ENCODE measurements at places on chromosomes 5 and 9.

GRCh38 chr5:68134033-68134668 lies 81.4 kb upstream of the PIK3R1 start:
- no peak for ATAC-seq

DNA sequence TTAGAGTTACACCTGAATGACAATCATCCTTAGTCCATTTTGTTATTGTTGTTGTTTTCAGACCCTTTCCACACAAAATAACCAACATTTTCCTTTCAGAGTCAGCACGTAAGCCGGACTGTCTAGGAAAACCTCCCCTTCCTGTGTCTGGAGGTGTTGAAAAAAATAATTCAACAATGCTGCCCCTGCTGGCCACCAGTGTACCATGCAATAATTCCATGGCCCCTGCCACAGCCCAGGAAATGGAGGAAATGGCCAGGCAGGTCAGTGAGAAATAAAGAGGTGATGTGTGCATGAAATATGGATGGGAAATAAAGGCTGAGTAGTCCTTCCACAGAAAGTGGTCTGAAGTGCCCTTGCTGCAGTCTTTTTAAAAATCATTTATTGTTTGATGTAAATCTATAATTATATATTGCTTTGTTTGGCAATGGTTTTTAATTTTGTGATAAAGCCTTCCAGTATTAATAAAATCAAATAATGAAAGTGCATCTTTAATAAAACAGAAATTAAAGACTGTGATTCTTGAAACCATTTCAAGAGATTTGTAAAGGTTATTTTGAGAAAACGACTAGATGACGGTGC lies 152.8 kb upstream of the PAPPA start:
- no peak for ATAC-seq

- ATAC-seq, result peak; percentile 9
Observed at GRCh38 chr9:14992516-14992915, 82.3 kb upstream of the FREM1 start.

- no peak for ATAC-seq
Observed at GRCh38 chr9:106467865-106468164, 395.2 kb upstream of the ZNF462 start.

DNA sequence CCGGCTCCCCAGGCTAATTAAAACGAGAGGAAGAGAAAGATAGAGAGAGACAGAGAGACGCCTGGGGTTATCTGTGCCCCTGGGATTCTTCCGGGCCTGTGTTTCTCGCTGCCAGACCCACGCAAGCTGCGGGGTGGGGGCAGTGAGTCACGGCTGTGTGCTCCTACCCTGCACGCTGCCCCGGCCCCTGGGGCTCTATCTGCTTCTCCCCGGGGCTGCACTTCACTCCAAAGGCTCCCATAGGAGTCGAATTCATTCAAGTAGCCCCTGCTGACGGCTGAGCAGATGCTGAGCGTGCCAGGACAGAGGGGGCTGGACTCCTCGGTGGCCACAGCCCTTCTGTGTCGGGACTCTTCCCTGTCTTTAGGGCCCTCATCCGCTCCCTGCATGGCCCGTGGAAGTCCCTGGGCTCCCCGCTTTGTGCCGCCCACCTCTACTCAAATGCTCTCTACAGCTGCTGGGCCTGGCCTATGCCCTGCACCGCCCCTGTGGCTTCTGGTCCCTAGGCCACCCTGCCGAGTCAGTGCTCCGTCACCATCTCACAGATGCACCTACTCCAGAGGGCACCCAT lies 22.8 kb downstream of the SARDH start:
- no peak for ATAC-seq

DNA sequence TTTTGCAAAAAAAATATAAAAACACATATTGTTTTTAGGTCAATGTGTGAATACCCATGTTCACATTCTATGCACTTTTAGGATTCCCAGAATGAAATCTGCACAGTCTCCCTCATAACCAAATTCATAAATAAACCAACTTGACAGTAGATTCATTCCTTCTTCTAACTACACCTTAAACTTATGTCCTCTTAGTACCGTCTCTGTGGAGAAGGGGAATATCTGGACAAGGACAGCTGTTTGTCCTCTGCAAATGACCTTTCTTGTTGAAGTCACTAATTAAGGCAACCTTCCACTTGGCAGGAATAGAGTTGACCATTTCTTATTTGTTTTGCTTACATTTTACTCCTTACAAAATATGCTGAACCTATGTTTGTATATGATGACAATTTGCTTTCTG lies 71.1 kb downstream of the FBN2 start:
- no peak for ATAC-seq
